Hematopoietic multipotent progenitor cell treated with erythropoietin and hydrocortisone succinate and interleukin-3 and kit ligand, for 6 days (in vitro differentiated cells): ENCODE measurements at places on chromosomes 1 and 21.
A peak's percentile ranks its signal among the peaks of the same experiment; 100 is the strongest.

GRCh38 chr1:184362876-184363275 is 24.0 kb upstream of the C1orf21 start:
- DNase-seq, result no peak

- DNase-seq, result no peak
These were observed 79.2 kb upstream of the CD1D start for GRCh38 chr1:158101455-158101854.

DNA sequence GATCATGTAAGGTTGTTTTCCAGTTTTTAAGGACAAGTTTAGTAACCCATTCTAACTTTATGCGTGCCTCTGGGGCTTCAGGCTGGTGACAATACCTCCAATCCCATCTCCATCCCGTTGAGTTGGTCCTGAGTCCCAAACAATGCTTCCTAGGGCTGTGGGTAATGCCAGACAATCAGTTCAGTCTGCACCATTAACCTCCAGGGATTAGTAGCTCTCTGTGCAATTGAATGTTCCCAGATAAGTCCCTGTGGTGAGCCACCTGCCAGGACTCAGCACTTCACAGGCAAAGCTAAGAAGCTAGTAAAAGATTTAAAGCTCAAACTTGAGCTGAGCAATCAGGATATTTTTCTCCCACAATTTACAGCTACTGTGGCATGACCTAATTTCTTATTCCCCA is 462.2 kb upstream of the PTBP2 start:
- DNase-seq, result no peak

GRCh38 chr1:53899708-53900107 is 5.7 kb downstream of the DIO1 start:
- no peak for DNase-seq

GRCh38 chr1:153963850-153964331 is 554 bp upstream of the SLC39A1 start:
- DNase-seq, result peak; percentile 57

GRCh38 chr1:37133276-37134145 is 99.2 kb upstream of the GRIK3 start:
- DNase-seq, result no peak

DNA sequence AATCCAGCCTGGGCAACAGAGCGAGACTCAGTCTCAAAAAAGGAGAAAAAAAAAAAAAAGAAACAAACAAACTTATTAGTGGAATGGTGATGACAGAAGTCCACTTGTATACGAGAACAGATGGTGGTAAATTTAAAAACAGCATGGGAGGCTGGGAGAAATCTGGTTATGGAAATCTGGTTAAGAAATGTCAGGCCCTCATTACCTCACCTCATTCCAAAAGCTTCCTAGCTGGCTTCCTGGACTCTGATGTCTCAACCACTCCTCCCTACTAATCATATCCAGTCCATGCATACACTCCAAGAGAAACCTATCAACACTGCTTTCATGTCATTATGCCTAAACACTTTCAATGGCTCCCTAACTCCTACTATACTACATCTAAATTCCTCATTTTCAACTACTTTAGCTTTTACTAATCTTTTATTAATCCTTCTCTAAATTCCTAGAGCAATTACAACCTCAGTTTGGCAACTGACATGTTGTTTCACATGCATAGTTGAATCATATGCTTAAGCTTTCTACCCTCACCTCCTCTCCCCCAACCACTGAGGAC is 52.9 kb downstream of the FOXJ3 start:
- no peak for DNase-seq

- DNase-seq, result no peak
These were observed 99.1 kb upstream of the CAMK1G start for GRCh38 chr1:209484429-209484828.

- peak; percentile 91 for DNase-seq
These were observed at the start of gene YIPF1 for GRCh38 chr1:53889304-53890298. Gene YIPF1 (minus strand): TSS chr1:53889797. CDS start chr1:53888937, 860 bp downstream.

GRCh38 chr1:176843352-176844297 is 320.9 kb downstream of the ASTN1 start:
- peak; percentile 18 for DNase-seq

GRCh38 chr21:41142051-41142795 is 25.7 kb upstream of the BACE2 start:
- no peak for DNase-seq

DNA sequence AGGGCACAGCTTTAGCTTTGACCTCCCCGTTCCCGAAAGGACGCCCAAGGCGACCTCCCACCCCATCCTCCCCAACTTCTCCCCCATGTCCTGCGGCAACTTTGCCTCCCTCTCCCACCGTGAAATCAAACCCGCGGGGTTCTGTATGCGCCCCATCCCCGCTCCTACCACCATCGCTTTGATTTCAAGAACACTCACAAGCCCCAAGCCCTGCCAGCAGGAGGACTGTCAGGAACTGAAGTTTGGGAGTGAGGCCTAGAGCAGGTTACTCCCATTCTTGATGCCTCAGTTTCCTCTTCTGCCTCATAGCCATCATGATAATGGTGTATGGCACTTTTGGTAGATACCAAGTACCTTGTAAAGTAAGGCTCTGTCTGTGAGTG is 2.3 kb downstream of the PTPRU start:
- no peak for DNase-seq

DNA sequence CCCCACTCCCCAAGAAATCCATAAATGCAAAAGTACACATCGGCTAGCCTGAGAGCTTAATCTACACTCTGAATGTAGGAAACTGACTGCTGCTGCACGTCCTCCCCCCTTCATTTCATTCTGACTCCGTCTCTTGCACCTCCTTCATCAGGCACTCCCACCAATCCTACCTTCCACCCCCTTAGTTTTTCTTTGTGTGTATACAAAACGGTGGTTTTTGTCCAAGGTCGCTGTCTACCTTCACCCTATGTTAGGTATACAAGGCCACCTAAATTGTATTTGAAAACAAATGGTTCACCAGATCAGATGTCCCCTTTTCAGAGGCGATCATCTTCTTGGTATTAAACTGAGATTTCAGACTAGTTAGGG is 1.9 kb downstream of the WDR26 start:
- DNase-seq, result peak; percentile 44
